Stimulated activated CD4-positive, alpha-beta T cell treated with anti-CD3 and anti-CD28 coated beads, TNF-alpha, amount 100 ng/mL, for 4 hours (primary cell): ENCODE measurements at places on chromosomes 5 and 9.

GRCh38 chr5:142783601-142784341 is 13.6 kb downstream of the ARHGAP26 start:
- DNase-seq, result no peak

- no peak for DNase-seq
Measured at GRCh38 chr9:2907411-2907810, 63.5 kb upstream of the PUM3 start.

- no peak for DNase-seq
Measured at GRCh38 chr9:129359916-129360536, 182.0 kb upstream of the IER5L start.

- no peak for DNase-seq
Measured at GRCh38 chr5:108801776-108802175, 54.1 kb downstream of the FER start.

GRCh38 chr5:142881784-142882126 is 111.6 kb downstream of the ARHGAP26 start:
- no peak for DNase-seq

GRCh38 chr5:6812800-6813731 is 99.8 kb downstream of the TENT4A start:
- DNase-seq, result no peak

GRCh38 chr5:9209846-9210492 is 335.9 kb downstream of the SEMA5A start:
- DNase-seq, result no peak

- no peak for DNase-seq
Measured at GRCh38 chr5:115064380-115064779, 105.3 kb downstream of the TRIM36 start.

- no peak for DNase-seq
Measured at GRCh38 chr9:18605766-18606180, 131.8 kb downstream of the ADAMTSL1 start.

DNA sequence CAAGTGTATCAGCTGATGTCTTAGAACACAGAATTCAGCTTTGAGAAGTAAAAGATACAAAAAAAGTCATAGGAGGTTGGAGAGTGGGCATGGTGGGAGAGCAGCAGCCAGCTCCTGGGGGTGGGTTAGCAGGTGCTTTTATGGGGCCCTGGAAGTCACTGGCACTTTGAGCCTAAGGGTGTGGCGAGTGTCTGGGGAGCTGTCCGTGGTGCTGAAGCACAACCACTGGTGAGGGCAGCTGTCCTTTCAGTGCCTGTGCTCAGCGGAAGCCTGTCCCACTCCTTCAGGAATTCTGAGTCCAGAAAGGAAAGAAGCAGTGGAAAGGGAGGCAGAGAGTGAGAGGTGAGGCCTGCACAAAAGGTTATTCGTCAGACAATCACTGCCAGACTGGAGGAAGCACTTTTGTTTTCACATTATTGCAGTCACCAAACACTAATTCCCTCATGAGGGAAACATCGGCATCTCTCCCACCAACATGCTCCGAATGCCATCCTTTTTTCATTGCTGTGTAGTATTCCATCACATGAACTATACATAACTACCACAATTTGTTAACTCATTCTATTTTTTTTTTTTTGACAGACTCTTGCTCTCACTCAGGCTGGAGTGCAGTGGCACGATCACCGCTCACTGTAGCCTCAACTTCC is 59.4 kb upstream of the RAPGEF1 start:
- peak; percentile 31 for DNase-seq

GRCh38 chr9:133777068-133777791 is 39.1 kb upstream of the SARDH start:
- DNase-seq, result no peak

DNA sequence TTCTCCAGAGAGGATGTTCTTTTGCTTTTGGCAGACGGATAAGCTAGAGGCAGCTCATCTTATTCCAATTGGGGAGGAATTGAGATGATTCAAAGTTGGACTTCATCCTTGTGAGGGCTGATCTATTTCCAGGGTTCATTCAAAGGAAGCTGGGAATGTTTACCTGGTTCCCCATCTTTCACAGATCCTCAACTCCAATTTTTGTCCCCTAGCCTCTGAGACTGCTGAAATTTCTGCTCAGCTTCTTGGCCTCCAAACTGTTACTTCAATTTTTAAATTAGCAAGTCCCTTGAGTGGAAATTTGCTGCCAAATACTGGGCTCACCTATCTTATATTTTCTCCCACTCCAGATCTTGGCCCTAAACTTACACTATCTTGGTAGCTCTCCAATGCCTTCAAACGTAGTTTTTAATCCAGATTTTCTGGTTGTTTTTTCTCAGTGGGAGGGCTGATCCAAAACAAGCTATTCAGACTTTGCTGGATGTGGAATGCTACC is 93.9 kb upstream of the NEK6 start:
- DNase-seq, result no peak

GRCh38 chr5:69418554-69418953 is 3.6 kb downstream of the MARVELD2 start:
- no peak for DNase-seq

DNA sequence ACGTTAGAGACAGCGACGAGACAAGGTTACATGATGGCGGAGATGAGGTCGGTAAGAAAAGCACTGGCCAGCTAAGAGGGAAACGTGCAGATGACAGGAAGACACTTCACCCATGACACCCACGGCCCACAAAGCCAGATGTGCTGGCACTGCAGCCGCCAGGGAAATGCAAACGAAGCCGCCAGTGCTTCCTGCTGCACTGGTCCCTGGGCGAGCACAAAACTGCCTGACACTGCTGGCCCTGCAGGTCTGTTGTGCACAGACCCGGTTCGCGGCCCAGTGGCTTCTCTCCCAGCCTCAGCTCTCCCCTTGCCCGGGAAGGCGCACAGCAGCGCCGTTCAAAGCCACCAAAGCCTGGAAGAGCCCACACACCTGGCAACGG is 20.3 kb downstream of the QSOX2 start:
- no peak for DNase-seq

- peak; percentile 74 for DNase-seq
Measured at GRCh38 chr5:8457187-8458037, 588.5 kb downstream of the MTRR start.

DNA sequence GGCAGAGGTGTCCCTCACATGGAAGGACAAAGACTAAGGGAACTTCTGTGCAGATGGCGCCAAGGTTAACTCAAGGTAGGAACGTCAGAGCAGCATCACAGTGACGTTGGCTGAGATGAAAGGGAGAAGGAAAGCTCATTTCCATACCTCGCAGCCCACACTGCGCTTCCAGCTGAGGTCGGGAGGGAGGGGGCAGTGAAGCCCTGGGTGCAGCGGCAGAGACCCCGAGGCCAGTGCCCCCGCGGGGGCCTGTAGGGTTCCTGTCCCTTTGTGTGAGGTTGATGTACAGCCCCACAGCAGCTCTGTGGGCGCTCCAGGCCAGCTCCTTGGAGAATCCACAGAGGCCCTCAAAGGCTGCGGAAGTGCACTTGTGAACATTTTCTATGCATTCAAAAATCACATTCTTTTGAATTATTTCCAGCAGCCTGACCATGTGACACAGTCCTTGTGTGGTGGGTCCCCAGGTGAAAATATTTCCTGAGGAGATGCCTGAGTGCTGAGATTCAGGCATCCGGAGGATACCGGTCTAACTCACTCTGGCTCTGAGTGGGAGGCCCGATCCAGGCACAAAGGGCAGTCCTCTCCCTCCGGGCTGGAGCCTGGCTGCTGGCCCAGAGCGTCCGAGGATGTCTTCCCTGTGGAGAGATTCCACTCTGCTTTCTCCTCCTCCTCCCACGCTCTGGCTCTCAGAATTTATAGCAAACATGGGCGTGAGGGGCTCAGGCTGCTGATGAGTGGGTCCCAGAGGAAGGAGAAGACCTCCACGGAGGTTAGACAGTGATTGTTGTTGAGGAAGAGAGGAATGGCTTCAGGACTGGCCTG is 150.7 kb downstream of the ICE1 start:
- no peak for DNase-seq

DNA sequence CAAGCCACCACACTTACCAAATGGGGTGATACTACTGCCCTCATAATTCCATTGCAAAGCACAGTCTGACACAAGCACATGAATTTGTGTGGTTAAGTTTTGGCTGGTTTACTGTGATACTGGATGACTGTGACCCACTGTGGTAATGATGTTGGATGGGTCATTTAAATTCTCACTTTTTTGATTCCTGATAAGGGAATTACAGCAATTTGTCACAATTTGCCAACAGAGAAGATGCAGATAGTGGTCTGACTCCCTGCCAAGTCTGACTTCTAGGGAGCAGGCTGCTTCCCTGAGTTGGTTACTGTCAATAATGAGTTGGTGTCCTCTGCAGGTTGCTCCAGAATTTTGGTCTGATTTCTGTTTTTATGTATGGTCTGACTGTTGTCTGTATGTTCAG is 731.9 kb downstream of the MTRR start:
- no peak for DNase-seq

DNA sequence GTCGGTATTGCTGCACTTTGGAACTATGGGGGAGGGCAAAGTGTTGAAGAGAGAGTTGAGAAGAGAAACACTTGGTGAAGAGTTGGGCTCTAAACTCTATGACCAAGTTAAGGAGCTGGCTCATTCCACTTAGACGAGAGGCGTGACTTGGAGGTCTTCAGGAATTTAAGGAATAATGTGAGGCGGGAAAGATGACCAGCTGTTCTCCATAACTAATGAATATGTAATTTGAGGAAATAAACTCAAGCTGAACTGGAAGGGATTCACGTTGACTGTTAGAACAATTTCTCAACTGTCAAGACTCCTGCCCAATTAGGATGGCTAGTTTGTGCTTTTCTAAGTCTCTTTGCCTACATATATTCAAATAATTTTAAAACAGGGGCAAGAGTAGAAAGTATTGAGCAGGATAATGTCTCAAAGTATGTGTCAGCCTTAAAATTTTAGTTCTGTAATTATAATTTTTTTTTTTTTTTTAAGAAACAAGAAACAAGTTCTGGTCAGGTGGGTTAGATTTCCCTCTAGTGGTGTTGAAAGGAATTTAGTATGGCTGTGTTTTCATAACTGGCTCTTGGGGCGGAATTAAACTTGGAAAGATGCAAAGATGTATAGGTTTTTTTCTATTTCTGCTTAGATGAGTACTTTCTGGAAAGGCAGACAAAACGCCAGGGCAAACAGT is 33.4 kb downstream of the TMEM252 start:
- DNase-seq, result no peak

DNA sequence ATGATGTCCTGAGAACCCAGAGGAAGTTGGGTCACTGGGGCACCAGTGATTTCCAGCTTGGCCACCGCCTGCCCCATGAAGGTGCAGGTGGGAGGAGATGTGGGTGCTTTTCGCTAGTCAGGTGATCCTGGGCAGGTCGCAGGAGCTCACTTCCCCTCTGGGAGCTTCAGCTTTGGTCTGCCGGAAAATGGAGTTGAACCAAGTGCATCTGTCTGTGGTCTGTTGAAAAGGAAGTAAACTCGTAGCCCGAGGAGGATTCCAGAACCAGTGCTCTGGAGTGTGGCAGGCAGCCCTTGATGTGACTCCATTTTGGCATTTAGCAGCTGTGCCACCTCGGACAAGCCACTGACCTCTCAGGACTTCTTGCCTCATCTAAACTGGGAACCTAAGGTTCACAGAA is 81.8 kb upstream of the HRH2 start:
- DNase-seq, result no peak

DNA sequence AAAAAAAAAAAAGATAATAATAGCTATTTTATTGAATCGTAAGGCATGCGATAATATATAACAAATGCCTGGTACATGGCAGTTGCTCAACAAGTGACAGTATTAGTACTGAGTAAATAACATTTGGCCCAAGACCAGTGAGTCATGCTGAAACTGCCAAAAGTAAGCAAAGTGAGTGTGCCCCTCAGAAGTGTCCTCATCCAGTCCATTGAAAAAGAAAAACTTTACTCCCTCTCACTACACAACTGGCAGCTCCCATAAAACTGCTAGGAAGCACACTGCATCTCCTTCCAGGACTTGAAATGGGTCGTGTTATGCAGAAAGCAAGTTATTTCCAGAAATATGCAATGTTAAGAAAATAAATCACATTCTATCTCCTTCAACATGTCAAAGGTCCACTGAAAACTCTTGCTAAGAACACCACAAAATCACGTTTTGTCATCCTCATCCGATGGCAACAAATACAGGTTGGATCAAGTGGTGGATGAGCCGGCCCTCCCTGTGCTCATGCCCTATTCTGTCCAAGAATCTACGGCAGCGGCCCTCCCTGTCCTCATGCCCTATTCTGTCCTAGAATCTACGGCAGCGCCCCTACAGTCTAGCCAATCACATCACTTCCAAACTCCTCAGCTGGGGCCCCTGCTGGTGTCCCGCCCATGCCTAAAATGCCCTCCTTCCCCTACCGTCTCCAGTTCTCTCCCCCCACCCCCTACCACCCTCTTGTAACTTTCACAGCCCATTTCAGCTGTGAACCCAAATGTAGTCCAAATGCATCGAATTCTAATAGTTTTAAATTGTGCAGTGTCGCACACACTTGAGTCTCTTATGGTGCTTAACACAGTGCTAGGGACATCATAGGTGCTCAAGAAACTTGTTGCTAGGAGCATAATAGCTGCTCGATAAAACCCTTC is 12.5 kb downstream of the PTCH1 start:
- no peak for DNase-seq

GRCh38 chr5:141135030-141135717 is at the start of gene PCDHB5:
Gene PCDHB5 (plus strand): TSS chr5:141135206. CDS start chr5:141135435, 229 bp downstream.
- DNase-seq, result no peak

DNA sequence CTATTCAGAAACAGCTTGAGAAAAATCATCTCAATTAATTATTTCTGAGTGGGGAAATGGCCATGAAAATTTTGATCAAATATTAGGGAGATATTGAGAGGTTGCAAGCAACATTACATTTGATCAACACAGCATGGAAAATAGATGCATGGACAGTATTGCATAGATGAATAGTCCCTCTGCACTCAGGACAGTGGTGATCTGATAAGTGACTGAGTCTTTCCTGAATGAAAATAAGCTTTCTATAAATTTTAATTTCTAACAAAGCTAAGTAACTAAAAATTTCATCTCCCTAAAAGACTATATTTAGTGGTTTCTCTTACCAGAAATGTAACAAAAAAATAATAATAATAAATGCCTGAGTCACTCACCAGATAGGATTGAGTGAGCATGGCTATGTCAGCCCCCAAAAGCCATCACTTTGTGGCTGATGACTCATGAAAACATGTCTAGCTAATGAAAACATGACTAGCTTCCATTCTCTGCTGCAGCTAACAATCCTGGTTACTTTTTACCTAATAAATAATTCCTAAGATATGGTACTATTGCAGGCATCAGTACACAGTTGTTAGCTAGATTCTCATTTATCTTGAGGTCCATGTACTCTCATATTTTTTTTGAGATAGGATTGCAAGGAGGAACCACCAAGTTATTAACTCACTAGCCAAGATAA is 1294.8 kb upstream of the ACO1 start:
- DNase-seq, result no peak

GRCh38 chr5:56827049-56827448 is 11.7 kb downstream of the MAP3K1 start:
- no peak for DNase-seq
